ENCODE measurements at places on chromosomes 4 and X.

- DNase-seq, result no peak
These were observed 60.8 kb downstream of the SPCS3 start for GRCh38 chr4:176380352-176381157.

GRCh38 chrX:47637546-47638195 is 7.9 kb upstream of the CFP start:
- no peak for DNase-seq

- DNase-seq, result no peak
These were observed 5.9 kb upstream of the ARSD start for GRCh38 chrX:2934715-2935710.

- no peak for DNase-seq
These were observed 384.8 kb downstream of the IL15 start for GRCh38 chr4:142021181-142021580.

GRCh38 chr4:31365006-31365690 is 645.0 kb downstream of the PCDH7 start:
- DNase-seq, result no peak

DNA sequence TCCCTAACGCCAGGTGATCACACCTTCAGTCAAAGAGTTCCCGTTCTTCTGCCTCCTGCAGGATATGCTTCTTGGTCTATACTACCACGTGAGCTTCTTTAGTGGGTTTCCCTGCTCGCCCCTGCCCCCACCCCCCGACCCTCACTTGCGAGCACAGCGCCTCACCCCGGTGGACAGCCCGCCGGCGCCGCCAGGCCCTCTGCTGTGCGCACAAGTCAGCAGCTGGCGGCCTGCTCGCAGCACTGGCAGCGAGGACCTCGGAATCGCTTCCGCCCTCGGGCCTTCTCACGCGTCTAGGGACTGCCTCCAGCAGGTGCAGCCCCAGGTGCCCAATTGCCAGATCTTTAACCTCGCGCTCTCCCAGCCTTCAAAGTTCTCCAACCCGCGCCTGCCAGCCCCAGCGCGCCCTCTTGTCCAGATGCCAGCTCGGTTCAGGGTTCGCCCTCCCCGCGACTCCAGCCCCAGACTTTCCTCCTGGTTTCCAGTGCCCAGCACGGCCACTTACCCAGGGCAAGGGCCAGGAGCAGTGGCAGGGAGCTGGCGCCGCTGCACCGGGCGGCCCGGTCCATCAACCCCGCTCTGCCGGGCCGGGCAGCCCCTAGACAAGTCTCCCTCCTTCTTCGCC is 454 bp downstream of the BTC start:
- peak; percentile 63 for DNase-seq
